Stimulated activated CD8-positive, alpha-beta memory T cell treated with anti-CD3 and anti-CD28 coated beads, Interleukin-15, amount 100 ng/mL, for 4 hours (primary cell): ENCODE measurements at places on chromosomes 5 and 9.

- no peak for DNase-seq
These were observed 32.7 kb downstream of the NFIB start for GRCh38 chr9:14281136-14281795.

- DNase-seq = no peak
These were observed 39.5 kb downstream of the PTPN3 start for GRCh38 chr9:109458453-109459211.

DNA sequence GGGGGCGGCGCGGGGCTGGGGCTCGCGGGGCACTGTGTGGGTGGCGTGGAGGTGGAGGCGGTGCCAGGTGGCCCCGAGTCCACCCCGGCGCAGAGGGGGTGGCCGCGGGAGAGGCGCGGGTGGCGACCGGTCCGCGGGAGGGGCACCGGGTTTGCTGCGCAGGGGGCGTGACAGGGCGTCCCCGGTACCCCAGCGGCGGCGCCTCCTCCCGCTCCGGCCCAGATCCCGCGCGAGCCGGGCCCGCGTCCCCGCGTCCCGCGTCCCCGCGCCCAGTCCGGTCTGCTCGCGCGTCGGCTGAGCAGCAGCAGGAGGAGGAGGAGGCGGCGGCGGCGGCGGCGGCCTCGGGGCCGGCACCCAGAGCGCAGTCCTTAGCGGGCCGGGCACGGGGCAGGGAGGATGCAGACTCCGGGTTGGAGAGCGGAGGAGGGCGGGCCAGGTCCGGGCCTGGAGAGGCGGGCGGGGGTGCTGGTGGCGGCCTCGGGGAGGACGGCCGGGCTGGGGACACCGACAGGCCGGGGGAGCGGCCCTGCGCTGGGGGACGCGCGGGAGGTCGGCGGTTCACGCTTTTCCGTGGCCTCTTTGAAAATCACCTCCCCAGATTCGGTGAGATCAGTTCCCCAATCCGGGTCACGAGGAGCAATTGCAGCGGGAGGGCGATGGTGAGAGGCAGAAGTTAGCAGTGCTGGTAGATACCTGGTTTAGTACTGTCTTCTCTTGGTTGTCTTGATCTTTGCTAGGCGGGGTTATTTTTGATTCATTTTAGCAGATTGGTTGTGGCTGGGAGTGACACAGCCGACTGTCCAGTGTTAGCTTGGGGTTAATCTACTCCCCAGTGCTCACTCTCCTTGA, 1.7 kb downstream of the TRIO start:
- DNase-seq = no peak

- DNase-seq = no peak
These were observed at the start of gene CAMK2A for GRCh38 chr5:150289551-150290390. CAMK2A (minus strand) TSS chr5:150289773; CDS start chr5:150289625, 148 bp downstream.

DNA sequence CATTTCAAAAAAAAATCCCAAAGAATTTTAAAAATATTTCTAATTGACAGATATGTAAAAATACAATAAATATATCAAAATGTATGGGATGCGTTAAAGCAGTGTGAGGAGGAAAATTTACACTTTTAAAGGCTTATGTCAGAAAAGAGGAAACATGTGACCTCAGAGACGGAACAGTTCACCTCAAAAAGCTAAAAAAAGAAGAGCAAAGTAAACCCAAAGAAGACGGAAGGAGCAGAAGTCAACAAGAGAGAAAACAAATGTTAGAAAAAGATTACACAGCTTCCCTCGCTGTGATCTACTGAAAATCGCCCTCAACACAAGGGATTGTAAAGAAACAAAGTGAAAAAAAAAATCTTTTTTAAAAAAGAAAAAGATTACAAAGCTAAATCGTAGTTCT, 186.9 kb downstream of the AUH start:
- no peak for DNase-seq

DNA sequence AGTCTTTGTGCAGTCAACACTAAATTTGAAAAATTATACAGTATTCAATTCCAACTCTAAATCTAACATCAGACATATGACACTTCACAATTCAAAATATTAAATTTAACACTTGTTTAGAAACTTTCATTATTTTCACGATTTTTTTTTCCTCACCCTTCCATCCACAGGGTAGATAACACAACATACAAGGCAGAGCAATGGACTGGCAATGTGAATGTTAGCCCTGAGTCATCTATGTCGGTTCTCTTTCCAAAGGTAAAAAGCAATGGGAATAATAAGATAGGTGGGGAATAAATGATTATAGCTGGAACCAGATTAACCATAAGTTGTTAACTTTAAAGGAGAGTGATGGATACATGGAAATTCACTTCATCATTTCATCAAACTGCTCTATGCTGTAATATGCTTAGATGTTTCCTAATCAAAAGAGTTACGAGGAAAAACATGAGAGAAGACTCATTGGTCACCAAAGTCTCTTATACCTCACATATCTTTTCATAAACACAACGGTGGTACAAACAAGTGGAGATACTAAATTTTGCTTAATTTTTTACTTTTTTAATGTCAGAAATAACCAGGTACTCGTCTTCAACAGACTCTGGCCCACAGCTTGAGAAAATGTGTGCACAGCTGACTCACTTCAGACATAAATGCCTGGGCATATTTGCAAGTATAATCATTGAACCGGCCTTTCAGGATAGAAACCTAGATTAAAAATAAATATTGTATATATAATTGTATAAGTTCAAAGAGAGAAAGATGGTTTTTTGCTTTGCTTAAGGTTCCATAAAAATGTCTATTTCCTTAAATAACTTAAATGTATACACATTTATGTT, 23.0 kb downstream of the RFX3 start:
- DNase-seq = no peak

DNA sequence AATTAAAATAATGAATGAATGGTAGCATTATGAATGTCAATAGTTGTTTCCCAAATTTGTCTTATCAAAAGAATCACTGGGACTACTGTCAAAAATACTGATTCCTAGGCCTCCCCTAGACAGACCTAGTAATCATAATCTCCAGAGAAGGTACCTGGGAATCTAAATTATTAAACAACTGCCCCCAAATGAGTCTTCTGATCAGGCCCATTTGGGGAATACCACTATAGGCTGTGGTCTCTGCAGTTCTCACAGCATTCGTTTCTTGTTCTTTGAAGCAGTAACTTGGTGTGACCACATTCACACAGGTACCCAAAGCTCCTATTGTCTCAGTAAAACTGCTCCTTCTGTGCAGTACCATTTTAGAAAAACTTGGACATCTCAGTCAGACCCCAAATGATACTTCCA, 230.9 kb downstream of the PIK3R1 start:
- no peak for DNase-seq
